ENCODE measurements at places on chromosomes 4 and X.
A peak's percentile ranks its signal among the peaks of the same experiment; 100 is the strongest.

- no peak for DNase-seq
Measured at GRCh38 chr4:75769036-75769435, 44.7 kb downstream of the USO1 start.

DNA sequence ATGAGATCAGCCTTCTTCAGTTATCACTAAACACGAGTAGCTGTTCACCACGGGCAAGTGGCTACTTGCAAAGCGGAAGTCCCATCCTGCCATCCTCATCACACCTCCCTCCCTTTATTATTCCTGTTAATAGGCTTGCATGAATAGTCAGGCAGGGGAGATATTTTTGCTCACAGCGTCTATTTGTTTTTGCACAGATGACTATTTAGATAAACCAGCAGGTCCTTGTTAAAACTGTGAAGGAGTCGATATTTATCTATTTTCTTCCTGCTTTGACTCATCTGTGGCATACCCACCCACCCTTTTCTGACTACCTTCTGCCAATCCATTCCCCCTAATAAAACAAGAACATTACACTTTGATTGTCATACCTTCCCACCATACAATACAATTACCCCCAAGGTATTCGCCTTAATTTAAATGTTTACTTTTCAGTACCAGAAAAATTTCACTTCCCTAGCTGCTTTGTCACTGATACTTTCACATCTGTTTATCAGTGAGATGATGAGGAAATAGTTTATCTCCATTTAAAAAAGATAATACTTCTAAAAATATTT, 96.6 kb upstream of the BANK1 start:
- no peak for DNase-seq

DNA sequence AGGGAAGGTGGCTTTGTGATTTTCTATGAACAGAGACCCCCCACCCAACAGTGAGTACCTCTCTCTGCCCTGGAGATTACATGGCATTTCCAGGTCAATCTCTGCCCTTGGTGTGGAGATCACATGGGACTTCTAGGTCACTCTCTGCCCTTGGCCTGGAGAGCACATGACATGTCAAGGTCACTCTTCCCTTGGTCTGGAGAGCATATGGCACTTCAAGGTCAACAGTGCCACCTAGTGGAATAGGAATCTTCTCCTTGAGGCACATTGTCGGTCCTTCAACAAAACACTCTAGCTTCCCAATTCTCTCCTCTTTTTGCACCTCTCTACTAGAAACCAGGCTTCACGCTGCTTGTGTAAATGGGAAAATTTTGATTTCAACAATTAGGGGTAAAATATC, 66.2 kb upstream of the TACR3 start:
- DNase-seq, result peak; percentile 75

DNA sequence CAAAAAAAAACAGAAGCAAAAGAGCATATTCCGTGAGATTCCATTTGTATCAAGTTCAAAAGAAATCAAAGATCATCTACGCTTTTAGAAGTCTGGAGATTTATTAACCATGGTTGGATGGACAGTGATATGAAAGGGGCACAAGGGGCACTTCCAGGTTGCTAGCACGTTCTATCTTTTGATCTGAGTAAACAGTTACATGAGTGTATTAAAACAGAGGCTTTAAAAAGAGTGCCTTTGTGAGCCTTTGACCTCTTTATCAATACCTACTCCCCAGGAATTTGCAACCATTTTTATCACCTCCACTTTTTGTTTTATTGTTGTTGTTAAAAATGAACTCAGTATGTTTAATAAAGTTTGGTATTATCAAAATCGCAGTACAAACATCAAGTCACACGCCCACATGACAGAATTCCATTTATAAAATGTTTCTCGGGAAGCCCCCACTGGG, 72.4 kb upstream of the UCP1 start:
- DNase-seq, result no peak

DNA sequence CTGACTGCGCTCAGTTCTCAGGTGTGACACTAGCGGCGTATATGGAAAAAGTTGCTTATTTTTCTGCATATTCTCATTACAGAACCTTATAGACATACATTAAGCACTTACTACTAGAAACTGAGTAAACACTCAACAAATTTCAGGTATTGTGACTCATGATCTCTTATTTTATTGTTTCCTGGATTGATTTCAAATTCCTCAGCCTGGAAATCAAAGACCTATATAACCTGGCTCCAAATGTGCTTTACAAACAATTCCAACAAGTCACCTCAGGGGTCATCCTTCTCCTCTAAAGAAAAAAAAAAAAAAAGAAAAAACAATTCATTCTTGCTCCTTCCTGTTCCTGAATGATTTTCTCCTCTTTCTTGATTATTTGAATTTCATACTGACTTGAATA, 152.3 kb downstream of the ADAM29 start:
- DNase-seq, result no peak

DNA sequence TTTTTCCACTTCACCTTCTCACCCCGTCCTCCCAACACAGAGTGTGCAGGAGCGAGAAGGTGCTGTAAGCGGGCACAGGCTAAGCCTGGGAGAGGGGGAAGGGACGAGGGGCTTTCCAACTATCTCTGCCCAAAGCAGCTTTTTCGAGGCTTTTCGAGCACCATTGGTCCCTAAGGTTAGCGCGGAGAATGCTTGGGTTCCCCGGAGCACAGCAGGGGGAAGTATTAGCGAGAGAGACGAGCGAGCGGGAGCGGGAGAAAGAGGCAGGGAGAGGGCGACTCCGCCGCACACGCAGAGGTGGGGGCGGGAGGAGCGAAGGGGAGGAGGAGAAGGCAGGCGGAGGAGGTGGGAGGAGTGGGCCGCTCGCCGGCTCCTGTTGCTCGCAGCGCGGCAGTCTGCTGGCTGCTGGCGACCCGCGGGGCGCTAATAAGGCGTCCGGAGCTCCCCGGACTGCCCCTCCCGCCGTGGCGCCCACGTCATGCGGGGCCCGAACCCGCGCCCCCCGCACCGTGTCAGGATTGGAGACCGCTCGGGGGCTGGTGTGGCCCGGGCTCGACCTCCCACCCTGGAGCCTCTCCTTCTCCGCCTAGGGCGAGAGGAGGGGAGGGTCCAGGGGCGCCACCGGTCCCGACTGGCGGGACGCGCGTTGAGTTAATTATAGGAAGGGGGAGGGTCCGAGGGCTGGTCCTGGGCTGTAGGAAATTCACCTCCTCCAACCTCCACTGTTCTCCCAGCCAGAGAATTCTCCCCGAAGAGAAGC, at the start of gene ADAMTS3:
TSS of gene ADAMTS3 (minus strand) at position 263 of the 760 bp plus-strand sequence. CDS start 459 bp downstream, outside the sequence.
- DNase-seq, result peak; percentile 88

DNA sequence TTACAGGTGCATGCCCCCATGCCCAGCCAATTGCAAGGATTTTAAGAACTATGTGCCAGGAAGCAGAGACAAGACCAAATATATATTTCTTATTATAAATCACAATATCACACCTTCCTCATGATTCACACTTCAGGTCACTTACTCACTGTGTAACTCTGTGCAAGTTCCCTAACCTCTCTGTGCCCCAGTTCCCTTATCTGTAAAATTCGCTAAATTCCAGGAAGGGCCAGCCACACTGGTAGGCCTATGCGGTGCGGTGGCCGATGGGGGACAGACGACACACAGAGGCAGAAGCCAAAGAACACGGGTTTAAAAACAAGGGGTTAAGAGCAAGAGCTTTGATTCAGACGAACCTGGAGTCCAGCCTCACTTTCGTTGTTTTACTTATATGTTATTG, 2.8 kb downstream of the TRIM2 start:
- no peak for DNase-seq

GRCh38 chr4:2042204-2042946, 16.8 kb upstream of the NAT8L start:
- DNase-seq, result peak; percentile 38

DNA sequence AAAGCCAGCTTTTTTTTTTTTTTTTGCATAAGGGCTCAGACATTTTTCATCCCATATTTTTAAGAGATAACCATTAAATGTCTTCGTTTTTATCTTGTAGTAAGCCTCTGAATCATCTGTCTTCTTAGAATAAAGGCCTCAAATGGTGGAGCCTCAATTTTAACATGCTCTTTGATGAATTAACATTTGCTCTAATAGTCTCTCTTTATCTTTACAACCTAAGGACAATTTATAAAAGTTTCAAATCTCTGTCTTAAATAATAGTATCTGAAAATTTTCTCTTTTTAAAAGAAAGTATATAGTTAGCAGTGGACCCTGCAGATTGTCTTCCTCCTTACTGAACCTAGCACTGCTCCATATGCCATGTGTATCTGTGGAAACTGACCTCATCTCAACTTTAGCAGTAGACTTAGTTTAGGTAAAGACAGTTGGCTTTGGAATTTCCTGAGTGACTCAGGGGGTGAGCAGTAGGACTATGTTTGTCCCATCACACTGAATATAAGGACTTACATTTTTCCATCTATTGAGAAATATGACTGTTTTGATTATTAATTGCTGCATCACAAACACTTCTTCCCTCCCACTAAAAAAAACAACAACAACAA, 1658.0 kb downstream of the STIM2 start:
- no peak for DNase-seq

GRCh38 chr4:39631700-39632079, 7.0 kb downstream of the SMIM14 start:
- DNase-seq, result no peak

DNA sequence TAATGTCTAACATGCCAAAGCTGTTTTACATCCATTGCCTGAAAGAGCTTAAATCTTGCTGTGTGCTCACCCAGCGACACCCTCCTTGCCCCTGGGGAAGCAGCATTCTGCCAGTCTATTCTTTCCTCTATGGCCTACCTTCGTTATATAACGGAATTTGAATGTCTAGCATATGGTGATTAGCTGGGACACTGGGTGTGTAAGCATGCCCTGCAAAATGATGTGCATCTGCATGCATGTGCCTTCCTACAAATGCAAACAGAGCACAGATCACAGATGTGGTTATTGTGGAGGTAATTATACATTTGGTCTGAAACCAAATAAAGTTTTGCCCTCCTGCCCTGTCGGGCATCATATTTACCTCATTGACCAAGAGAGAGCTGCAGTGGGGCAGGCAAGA, 90.8 kb downstream of the NHS start:
- DNase-seq, result no peak

DNA sequence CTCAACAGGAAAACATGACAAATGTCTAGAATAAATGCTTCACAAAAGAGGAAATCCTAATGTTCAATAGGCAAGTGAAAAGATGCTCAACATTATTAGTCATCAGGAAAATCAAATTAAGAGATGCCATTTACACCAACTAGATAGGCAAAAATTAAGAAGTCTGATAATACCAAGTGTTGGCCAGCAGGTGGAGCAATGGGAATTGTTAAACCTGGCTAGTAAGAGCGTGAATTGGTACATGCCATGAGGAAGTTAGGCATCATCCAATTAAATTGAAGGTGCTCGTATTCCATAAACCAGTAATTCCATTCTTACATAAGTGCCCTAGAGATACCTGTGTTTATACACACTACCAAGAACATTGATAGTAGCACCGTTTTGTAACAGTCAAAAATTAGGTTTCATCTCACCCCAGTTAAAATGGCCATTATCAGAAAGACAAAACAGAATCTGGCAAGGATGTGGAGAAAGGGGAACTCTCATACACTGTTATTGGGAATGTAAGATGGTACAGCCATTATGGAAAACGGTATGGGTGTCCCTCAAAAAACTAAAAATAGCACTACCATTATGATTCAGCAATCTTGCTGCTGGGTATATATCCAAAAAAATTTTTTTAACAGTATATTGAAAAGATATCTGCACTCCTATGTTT, 14.0 kb upstream of the ZCCHC18 start:
- DNase-seq, result peak; percentile 71

All from hematopoietic multipotent progenitor cell treated with erythropoietin and hydrocortisone succinate and interleukin-3 and kit ligand, for 6 days (in vitro differentiated cells).